ENCODE measurements at places on chromosomes 6 and 20.
A peak's percentile ranks its signal among the peaks of the same experiment; 100 is the strongest.

- DNase-seq = peak; percentile 27
Measured at GRCh38 chr20:57089699-57090144, 176.7 kb downstream of the BMP7 start.

- no peak for DNase-seq
Measured at GRCh38 chr20:61806995-61807394, 258.7 kb downstream of the TAF4 start.

DNA sequence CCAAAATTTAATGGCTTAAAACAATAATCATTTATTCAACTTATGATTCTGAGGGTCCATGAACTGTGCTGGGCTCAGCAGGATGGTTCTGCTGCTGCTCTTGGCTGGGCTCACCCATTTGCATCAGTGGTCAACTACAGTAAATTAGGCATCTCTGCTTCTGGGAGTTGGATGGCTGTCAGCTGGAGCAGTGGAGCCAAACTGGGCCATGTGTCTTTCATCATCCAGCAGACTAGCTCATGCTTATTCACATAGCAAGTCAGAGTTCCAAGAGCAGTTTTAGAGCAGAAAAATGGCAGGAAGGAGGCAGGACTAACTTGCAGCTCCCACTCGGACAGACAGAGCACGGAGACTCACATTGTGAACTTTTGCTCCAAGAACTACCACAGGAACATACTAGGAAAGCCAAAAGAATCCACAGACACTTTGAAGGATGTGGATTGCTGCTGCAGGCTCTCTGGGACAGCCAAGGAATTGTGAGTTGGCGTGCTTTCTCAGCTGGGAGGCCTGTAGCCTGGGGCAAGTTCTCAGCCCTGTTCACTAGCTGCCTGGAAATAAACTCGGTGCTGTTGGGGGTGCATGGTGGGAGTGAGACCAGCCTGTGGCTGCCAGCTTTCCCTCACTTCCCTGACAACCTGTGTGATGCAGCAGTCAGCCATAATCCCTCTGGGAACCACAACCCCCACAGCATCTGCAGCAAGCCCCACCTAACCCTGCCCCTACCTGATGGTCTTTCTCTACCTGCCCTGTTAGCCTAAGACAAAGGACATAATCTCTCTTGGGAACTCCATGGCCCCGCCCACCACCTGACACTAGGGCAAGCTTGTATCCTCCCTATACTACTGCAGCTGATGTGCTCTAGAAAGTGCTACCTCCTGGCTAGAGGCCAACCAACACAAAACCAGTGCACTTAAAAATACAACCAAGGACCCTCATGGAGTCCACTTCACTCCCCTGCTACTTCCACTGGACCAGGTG is 129.0 kb downstream of the JPH2 start:
- DNase-seq = no peak

GRCh38 chr6:111843347-111844147 is 29.7 kb downstream of the FYN start:
- DNase-seq = no peak

- no peak for DNase-seq
Measured at GRCh38 chr6:26241033-26241895, 123.7 kb upstream of the BTN3A2 start.

- DNase-seq = no peak
Measured at GRCh38 chr6:157329829-157330228, 6.5 kb upstream of the TMEM242 start.

GRCh38 chr6:169932491-169932890 is 181.1 kb downstream of the ERMARD start:
- no peak for DNase-seq

DNA sequence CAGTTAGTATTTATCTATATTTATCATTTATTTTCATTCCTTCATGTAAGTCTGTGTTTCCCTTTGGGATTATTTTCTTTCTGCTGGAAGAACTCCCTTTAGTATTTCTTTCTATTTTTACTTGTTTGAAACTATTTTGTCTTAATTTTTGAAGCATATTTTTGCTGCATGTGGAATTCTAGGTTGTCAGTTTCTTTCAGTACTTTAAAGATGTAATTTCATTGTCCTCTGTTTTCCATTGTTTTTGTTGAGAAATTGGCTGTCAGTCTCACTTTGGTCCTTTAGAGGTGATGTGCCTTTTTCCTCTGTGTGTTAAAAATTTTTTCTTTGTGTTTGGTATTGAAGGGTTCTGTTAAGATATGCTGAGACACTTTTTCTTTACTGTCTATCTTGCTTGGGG is 17.1 kb downstream of the RNF182 start:
- DNase-seq = no peak

GRCh38 chr6:43989581-43990146 is 137.6 kb downstream of the MRPL14 start:
- no peak for DNase-seq

DNA sequence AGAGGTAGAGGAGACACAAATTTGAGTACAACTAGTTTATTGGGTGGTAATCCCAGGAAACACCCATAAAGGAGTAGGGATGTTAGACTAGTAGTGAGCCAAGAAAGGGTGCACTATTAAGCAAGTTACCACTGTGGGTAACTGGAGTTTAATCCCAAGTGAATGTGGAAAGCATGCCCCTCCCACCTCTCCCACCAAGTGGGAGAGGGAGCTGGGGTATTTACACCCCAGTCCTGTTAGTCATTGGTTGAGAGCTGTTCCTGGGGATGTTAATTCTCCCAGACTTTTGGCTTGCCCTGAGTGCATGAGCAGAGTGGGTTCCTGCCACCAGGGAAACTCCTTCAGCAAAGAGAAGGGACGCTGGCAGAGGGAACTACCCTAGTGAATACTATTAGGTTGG is 49.2 kb upstream of the ZFP64 start:
- no peak for DNase-seq

DNA sequence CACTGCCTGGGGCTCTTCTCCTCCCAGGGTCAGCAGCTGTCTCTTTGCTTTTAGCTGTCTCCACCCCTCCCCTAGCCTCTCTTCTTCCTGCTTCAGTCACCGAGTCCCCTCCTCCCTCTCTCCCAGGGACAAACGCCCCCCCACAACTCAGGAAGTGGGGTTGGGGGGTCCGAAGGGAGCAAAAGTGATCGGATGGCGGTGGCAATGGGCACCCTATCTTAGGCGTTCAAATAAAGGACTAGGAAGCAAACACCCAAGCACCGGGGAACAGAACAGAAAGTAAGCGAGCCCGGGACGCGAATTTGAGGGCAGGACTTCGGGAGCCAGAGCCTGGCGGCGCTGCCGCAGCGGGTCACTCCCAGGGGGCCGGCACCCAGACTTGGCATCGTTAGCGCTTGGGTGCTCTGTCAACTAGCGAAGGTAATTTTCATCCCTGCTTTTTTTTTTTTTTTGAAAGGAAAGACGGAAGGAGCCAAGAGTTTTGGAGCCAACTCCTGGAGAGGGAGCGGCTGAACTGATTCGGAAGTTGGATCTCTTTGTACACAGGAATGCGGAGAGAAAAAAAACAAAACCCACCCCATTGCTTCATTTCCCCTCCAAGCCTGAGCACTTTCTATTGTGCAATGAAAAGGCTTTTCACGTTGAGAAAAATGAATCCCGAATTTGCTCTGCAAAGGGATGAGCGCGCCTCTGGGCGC is 815 bp upstream of the ITPR3 start:
- no peak for DNase-seq

DNA sequence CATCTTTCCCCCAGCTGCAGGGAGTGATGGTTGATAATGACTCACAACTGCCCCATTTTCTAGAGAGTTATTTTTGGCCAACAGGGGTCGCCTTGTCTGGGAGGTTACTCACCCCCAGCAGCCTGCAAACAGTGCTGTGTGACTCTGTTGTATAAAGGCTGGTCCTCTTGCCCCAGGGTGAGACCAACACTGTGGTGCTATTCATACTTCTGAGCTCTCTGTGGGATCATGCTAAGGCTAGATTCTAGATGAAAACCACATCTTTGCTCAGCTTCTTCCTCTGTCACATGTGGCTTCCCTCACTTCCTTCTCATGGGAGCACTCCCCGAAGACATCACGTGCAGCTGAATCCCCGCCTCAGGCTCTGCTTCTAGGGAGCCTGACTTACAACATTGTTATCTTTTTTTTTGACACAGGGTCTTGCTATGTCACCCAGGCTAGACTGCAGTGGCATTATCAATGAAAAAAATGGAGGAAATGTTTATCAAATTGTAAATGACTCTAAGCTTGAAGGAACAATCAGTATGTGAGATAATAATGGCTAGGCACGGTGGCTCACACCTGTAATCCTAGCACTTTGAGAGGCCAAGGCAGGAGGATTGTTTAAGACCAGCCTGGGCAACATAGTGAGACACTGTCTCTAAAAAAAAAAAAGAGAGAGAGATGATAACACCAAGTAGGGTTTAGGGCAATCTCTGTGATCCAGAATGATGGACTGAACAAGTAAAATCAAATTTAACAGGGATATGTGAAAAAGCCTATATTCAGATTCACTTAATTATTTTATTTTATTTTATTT is 55.7 kb upstream of the SLC23A2 start:
- no peak for DNase-seq

- DNase-seq = no peak
Measured at GRCh38 chr20:58555078-58555765, 40.0 kb upstream of the APCDD1L start.

DNA sequence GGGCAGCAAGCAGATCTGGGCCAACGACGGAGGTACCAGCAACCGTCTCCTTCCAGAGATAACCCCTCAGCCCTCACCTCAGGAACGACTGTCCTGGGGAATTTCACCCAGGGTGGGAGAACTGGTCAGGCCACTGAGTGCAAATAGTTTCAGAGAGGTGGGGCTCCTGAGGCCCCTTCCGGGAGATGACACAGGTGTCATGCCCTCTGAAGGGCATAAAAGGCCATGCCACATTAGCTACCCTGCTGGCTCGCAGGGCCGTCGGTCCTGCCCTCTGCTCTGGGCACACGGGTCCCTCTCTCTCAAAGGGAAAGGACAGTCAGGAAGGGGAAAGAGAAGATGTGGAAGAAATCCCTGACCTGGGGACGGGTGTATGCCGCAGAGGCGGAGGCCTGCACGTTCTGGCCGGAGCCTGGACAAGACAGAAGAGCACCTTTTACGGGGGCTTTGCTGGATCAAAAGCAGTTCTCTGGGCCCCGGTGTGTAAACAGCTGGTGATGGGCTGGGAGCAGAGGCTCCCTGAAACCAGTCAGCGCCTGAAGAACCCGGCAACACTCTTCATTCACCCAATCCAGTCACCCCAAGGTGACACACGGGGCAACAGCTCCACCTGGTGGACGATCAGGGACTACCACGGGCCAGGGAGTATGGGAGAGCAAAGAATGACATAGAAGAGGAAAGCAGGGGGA is 6.4 kb upstream of the TAF8 start:
- DNase-seq = peak; percentile 70

DNA sequence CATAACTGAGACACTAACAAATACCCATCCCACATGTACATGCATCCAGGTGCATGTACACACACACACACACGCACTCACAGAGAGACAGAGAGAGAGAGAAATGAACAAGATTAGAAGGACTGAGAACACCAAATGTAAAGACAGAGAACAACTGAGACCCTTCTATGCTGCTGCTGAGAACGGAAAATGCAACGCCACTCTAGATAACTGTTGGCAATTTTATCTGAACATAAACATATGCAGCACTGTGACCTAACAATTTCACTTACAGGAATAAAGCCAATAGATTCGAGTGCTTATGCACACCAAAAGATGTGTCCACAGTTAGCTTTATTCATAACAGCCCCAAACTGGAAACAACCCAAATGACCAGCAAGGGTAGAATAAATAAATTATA is 103.8 kb upstream of the LY86 start:
- DNase-seq = no peak

DNA sequence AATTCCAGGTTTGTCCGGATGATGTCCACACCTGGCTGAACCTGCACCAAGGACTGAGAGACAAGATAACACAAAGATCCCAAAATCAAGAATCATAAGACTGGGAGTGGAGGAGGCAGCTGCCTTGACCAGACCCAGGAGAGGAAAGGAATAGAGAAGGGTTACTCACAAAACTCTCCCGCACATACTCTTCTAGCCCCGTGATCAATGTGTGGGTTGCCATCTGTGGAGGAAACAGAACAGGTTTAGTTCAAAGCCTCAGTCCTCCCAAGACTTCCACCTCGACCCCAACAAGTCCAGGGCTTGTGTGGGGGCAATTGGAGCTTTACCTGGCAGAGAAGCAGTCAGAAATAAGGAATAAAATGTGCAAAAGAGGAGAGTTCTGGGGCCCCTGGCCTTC is 11.1 kb downstream of the BAG6 start:
- no peak for DNase-seq

GRCh38 chr6:47376930-47377329 is 67.2 kb upstream of the TNFRSF21 start:
- DNase-seq = no peak

DNA sequence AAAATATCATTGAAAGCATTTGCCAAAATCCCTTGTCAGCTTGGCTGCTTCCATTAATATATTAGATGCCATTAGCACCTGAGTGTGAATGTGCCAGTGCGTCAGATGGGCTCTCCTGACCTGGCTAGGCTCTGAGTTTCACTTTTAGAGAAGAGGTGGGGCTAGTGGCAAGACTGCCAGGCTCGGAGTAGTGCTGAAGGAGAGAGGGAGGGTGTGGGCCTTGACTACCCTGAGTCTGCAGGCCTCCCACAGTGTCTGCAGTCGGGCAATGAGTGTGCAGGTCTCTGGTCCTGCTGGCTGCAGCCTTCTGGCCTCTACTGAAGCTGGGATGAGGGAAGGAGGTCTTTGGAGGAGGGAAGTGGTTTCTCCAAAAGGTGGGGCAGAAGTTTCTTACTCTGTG is 34.6 kb upstream of the PNPLA1 start:
- no peak for DNase-seq

GRCh38 chr20:8542110-8542486 is 410.0 kb downstream of the PLCB1 start:
- DNase-seq = peak; percentile 24

DNA sequence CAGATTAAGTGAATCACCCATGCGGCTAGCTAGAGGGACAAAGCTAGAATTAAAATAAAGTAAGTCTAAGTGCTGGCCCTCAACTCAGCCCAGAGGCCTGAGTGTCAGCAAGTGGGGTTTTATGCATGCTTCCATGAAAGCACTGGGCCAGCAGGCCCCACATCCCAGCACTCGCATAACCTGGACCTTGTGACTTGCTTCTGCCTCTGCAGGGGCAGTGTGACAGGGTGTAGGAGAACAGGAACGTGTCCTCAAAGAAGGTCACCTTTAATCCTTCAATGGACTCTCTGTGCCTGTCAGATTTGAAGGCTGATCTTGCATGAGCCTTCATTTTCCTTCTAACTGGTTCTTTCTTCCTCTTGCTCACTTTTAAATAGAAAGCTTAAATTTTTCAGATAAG is 183.4 kb downstream of the ALDH8A1 start:
- no peak for DNase-seq

- no peak for DNase-seq
Measured at GRCh38 chr20:16444057-16444777, 129.0 kb downstream of the KIF16B start.

- DNase-seq = no peak
Measured at GRCh38 chr20:50629670-50630045, 61.7 kb downstream of the RIPOR3 start.

- DNase-seq = no peak
Measured at GRCh38 chr6:160269023-160269521, 10.5 kb upstream of the SLC22A2 start.

GRCh38 chr20:47127999-47128398 is 228.5 kb downstream of the ZMYND8 start:
- no peak for DNase-seq

GRCh38 chr20:23541330-23541729 is 27.0 kb downstream of the CST9L start:
- peak; percentile 9 for DNase-seq

GRCh38 chr6:150627585-150628025 is 27.9 kb downstream of the PLEKHG1 start:
- no peak for DNase-seq
